Activated T-helper 1 cell treated with anti-CD3 and anti-CD28 coated beads, Interleukin-12 subunit alpha, Interleukin-12 subunit beta, Interleukin-2, Interleukin-4 antibody, amounts not matched to agents 30 ng/mL and 10 ng/mL and 1 ng/mL, durations not matched to agents 14 hours and 24 hours and 36 hours (primary cell): ENCODE measurements at places on chromosomes 6 and 20. TPM values are rescaled to one million over a fixed set of nuclear protein-coding genes. Genes with fewer than 3 reads are reported as not detected.

- no peak for DNase-seq
Observed at GRCh38 chr20:57582432-57583288, 21.8 kb downstream of the PCK1 start.

DNA sequence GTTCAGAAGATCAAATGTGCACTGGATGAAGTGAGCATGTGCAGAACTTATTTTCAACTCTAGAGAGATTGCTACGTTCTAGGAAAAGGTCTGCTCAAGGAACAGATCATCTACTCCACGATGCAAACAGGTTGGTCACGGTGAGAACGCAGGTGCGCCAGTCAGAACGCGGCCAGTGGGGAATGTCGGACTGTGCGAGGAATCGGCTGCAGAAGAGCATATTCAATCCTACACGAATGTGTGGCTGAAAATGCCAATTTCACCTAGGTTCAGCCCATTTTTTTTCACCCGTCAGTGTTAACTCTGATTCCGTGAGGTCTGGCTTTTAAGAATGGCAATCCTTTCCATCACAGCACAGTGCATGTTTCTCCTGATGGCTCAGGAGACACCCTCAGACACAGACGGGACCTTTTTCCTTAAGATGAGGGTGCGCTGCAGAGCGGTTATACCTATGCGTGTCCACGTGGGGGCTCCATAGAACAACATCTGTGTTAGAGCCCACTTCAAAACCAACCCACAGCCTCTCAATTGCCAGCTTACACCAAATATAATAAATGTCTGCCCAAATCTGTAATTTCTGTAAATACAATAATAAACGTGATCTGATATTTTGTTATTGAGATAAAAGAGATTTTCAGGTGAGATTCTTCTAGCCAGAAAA lies 250.4 kb downstream of the FOXA2 start:
- DNase-seq: peak; percentile 2

DNA sequence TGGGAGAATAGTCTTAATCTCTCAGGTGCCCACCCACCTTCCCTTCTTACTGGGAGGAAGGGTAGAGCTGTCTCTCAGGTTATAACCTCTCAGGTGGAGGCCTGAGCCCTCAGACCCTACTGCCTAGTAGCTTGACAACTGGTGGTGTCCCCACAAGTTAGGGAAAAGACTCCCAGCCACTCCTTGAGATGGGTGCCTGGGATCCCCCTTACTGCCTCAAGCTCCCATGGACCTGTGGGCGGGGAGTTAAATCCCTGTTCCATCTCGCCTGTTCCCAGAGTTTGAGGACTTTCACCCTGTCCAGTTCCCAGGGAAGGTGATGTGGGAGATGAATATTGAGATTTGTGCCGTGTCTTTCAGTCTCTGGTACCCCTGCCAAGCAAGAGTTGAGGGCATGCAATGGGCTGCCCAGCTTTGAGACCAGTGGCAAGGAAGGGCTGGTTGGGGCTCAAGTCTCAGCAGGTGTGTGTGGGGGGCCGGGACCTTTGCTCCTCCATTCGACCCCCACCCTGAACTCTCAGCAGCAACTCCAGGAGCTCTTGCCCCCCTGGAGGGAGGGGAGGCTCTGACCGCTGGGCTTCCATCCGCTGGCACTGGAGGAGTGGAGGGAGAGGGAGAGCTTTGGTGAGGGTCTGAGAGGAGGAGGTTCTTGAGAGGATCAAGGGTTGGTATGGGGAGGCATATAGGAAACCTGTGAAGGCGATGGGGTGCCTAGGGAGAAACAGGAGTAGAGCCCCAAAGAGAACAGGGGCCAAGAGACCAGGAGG lies 1.1 kb upstream of the PBX2 start:
- no peak for DNase-seq

DNA sequence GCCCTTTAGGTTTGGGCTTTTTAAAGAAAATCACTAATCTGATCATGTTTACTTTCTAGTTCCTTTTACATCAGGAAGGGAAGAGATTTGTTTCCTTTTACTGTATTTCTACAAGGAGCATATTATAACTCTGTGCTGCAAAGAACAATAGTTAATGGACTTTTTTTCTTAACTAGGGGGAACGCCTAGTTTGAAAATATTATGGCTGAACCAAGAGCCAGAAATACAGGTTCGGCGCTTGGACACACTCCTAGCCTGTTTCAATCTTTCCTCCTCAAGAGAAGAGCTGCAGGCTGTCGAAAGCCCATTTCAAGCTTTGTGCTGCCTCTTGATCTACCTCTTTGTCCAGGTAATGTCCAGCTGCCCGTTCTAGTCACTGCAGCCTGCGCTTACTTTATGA lies 41.4 kb downstream of the FAM120B start:
- DNase-seq: no peak

GRCh38 chr20:25277941-25278521 lies 30.1 kb downstream of the PYGB start:
- DNase-seq: no peak

GRCh38 chr20:1196634-1197033 lies 6.6 kb upstream of the C20orf202 start:
- DNase-seq: no peak

DNA sequence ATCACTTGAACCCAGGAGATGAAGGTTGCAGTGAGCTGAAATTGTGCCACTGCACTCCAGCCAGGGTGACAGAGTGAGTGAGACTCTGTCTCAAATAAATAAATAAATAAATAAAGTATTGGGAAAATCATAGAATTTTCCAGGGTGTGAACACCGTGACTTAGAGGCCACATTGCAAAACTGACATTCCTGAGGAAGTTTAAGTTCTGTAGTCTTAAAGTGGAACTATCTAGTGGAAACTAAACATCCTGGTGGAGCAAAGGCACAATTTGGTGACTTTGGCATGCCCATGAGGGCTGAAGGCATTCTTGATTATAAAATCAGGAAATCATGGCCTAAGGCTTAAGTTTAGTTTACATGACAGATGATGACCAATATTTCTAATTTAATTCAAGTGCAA lies 32.7 kb upstream of the MCM3 start:
- no peak for DNase-seq

DNA sequence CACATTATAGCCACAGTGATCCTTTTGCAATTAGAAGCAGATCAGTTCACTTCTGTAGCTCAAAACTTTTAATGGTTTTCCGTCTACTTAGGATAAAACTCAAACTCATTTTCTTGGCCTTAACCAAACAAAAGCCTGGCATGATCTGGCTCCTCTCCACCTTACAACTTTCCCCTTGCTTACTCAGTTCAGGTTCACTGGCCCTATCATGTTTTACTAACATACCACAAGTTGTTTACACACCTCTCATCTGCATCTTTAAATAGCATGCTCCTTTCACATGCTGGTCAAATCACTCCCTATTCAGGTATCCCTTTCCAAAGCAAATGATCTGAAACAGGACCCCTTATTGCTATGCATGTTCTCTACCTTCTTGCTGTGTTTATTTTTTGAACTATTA lies 191.4 kb upstream of the FAM83B start:
- no peak for DNase-seq

GRCh38 chr6:167779129-167779992 lies 47.4 kb upstream of the AFDN start:
- no peak for DNase-seq

- no peak for DNase-seq
Observed at GRCh38 chr6:111406200-111406721, 76.8 kb downstream of the REV3L start.

Gene HTR1E
- not detected in 2 replicates for total RNA-seq

Gene TRDN
- total RNA-seq: not detected in 2 replicates

Gene PTPRT
- not detected in 2 replicates for total RNA-seq

Gene TMEM170B
- total RNA-seq: 0.78 and 0.86 TPM in 2 replicates

Gene DSN1
- 23.2 and 29.0 TPM in 2 replicates for total RNA-seq
